NCI-H82 (cell line): ENCODE measurements at places on chromosomes 7 and 10.

DNA sequence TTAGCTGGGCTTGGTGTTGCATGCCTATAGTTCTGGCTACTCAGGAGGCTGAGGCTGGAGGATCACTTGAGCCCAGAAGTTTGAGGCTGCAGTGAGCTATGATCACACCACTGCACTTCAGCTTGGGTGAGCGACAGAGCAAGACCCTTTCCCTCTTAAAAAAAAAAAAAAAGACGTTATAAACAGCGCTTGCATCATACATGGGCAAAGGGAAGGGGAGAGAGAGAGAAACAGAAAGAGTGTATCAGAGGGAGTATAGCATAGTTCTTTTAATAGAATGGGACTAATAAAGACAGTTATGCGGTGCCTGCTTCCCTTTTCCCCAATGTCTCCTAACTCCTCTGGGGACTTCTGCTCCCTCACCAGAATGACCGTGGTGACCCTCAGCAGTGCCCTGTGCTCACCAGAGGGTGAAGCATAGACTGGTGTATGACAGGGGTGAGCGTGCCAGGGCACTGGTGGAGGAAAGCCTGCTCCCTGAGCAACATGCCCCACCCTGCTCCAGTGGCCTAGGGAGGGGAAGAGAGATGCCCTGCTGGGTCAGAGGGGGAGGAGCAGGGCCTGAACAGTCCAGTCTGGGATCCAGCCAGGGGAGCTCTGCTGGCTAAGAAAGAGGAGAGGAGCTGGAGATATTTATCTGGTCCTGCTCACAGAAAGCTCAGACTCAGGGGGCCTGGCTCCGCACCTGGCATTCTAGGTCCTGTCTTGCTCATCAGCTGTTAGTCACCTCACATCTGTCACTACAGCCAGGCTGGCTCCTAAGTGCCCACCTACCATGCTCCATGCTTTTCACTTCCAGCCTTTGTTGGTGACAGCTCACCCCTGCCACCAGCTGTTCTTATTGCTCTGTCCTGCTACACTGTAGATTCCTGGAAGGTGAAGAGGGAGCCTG is 2.2 kb downstream of the PDZD7 start:
- DNase-seq = peak; percentile 30

DNA sequence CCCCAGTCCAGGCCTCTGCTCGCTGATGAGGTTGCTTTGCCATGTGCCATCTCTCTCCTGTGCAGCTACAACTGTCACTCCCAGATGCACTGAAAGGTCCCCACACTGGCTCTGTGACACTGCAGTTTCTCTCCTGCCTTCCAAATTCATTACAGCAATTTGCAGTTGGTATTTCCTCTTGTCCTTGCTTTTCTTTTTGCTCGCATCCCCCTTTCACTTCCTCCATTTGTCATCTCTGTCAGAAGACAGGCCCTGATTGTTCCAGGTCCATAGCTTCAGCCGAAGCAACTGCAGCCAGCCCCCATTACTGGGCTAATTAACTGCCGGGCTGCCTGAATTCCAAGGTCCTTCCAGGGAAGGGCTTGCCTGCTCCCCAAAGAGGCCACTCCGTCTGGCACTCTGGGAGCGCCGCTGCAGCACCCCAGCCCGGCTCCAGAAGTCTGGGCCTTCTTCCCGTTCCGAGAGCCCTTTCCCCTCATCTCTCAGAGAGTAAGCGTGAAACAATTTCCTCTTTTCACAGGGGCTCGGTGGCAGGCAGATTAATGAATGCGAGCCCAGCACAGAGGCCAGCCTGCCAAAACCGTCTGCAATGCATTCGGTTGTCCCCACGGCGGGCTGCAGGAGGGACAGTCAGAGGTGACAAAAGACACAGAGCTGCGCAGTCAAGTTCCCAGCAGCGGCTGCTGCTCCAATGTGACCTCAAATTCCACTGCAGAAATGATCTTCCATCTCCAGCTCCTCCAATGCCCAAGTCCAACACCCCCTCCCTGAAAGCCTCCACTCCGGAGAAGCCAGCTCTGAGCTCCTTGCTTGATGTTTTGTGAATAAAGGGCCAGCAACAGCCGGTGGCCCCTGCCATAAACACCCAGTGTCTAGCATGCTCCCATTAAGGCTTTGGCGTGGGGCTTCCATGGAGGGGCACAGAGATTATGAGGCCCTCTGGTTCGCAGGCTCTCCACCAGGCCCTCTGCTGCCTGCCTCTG is 279.4 kb upstream of the HABP2 start:
- DNase-seq = no peak

GRCh38 chr10:132274986-132275385 is 32.8 kb downstream of the STK32C start:
- no peak for DNase-seq

DNA sequence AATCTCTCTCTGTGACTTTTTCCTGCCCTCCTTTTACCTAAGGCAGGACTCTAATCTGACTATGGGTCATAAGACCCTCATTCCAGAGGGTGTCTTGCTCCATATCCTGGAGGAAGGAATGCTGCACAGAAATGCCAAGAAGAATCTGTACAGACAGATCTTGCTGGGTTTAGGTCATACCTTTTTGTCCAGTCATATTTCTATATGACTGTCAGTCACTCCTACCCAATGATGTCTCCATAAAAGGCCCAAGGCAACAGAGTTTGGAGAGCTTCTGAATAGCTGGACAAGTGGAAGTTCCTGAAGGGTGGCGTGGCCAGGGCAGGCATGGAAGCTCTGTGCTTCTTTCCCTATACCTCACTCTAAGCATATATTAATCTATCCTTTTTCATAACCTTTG is 47.5 kb downstream of the FEZF1 start:
- no peak for DNase-seq

DNA sequence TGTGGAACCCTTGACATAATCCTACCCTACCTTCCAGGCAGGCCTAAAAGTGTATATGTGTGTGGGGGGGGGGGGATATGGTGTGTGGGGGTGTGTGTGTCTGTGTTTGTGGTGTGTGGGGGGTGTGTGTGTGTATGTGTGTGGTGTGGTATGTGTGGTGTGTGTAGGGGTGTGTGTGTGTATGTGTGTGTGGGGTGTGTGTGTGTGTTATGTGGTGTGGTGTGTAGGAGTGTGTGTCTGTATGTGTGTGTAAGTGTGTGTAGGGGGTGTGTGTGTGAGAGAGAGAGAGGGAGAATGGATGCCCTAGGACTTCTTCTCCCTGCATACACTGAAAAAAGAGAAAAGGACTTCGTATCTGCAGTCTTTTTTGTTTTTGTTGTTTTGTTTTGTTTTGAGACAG is 12.3 kb upstream of the IMPDH1 start:
- DNase-seq = no peak

GRCh38 chr10:34462056-34462455 is 353.0 kb downstream of the PARD3 start:
- DNase-seq = no peak
